ENCODE measurements at places on chromosomes 11 and 22.

DNA sequence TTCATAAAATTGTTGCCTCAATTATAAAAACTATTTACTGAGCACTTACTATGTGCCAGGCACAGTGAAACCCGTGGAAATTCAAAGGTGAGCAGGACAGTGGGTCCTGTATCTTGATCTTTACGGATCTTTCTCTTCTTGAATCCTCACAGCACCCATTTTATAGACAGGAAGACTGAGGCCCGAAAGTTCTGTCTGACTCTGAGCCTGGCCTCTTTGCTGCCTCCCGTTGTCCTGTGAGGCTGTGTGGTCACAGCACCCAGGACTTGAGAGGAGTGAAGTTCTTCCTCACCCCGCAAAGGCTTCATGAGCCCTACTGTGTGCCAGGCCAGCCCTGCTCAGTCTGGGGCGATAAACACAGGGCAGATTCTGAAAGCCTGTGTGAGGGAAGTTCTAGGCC is 13.4 kb upstream of the MN1 start:
- DNase-seq, result no peak

DNA sequence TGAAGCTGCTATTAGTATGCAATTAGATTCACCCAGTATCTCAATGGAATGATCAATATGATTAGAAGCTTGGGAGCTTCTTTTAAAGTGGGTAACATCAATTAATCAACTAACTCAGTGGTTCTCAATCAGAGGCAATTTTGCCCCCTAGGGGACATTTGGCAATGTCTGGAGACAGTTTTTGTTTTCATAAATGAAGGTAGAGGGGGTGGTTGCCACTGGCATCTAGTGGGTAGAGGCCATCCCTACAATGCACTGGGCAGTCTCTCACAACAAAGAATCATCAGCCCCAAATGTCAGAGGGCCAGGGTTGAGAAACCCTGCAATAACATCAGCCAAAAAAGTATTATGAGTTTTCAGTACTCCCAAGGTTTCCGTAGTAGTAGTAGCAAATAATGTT is 5.9 kb upstream of the AMOTL1 start:
- no peak for DNase-seq

DNA sequence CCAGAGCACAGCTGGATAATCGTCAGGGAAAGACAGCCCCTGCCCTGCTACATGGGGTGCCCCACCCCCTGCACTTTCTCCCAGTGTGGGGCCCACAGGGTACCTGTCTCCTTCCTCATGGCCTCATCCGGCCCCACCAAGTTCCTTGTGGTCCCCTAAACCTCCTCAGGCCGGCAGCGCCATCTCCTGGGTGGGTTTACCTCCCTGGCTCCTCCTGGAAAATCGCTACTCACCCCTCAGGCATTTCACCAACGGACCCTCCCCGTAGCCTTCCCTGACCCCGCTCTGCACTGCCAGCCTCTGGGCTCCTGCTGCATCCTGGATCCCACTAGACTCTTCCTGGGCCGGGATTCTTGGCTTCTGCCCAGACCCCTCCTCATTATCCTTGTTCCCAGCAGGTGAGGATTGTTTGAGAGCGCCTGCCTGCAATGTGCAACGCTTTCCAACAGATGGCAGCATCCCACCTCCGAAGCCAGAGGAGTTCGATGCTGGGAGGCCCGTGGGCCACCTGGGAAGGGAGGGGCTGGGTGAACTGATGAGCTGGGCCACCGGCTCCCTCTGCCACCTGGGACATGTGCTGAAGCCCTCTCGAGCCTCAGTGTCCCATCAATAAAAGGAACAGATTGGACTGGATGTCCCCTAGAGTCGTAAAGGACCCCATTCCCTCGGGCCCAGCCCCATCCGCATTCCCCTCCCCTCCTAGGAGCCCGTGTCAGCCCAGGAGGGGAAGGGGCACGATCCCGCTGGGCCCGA is 44.2 kb upstream of the TTLL12 start:
- DNase-seq, result peak; percentile 26

- DNase-seq, result no peak
Measured at GRCh38 chr11:70048279-70049024, 29.7 kb upstream of the ANO1 start.

DNA sequence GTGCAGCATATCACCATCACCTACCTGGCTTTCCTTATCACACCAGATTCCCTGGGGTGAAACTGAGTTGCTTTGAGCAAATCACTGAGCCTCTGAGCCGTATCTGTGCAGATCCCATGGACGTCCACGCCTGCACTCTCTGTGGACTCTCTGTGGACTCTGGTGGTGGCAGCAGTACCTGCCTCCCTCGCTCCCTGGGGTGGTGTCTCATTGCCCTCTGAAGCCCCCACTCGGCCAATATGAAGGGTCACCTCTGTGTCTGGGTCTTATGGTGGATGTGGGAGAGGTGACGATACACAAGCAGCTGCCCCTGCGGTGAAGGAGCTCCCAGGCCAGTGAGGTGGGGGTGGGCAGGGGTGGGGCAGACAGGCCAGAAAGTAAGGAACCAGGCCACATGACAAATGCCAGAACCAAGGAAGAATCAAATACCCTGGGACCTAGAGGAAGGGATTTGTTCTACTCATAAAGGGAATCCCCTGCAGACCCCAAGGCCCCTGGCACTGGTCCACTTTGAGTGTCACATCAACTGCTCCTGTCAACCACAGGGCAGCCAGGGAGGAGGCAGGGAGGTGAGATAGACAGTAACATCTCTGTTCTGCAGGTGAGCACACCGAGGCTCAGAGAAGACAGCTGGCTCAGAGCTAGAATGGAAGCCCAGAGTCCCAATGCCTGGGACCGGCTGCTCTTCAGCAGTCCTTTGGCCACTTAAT is 9.2 kb upstream of the CHST1 start:
- no peak for DNase-seq

- no peak for DNase-seq
Measured at GRCh38 chr22:32000181-32000580, 42.9 kb upstream of the SLC5A1 start.

Data from fibroblast of skin of right quadriceps (primary cell).